NCI-H187 treated with DMSO at 0.1 percent for 48 hours (cell line): ENCODE measurements at places on chromosomes 3 and 15.

DNA sequence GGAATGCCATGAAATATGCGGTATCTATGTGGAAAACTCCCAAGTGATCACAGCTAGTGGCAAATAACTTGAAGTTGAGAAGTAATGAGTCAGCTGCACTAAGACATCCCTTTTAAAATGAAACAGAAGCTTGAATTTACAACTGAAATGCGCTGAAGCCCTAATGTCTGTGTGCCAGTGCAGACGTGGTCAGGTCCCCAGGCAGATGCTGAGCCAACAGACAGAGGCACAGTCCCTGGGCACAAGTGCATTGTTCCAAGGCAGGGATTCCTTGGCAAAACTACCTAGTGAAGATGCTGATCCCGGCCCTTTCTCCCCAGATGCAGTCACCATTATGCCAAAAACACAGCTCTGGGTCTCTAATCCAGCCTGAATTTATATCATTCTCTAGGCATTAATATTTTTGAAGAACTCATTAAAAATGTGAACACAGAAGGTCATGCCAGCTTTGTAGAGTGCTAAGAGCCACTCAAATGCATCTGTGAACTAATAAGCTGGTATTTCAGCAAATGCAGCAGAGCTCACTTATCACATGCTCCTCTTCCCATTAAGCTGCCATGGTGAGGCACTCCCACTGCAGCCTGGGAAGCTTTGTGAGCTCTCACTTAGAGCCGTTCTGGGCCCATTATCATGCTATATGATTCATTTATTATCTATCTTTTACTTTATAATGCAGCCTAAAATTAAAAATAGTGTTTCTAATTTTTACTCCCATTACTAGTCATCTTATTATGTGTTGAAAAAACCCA is 200.1 kb downstream of the GABRB3 start:
- no peak for DNase-seq

DNA sequence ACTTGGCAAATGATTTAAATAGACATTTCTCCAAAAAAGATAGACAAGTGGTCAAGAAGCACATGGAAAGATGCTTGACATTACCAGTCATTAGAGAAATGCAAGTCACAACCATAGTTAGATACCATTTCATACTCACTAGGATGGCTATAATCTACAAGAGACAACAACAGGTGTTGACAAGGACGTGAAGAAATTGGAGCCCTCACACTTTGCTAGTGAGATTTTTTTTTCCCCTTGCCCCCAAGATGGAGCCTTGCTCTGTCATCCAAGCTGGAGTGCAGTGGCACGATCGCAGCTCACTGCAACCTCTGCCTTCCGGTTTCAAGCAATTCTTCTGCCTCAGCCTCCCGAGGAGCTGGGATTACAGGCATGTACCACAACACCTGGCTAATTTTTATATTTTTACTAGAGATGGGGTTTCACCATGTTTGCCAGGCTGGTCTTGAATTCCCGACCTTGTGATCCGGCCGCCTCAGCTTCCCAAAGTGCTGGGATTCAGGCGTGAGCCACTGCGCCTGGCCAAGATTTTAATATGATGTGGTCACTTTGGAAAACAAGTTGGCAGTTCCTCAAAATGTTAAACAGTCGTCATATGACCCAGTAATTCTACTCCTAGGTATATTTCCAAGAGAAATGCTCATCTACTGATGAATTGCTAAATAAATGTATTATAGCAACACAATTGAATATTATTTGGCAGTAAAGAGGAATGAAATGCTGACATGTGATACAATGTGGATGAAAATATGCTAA is 103.3 kb downstream of the ATG7 start:
- no peak for DNase-seq

GRCh38 chr3:965826-966225 is 127.0 kb upstream of the CNTN6 start:
- no peak for DNase-seq

- DNase-seq: no peak
These were observed 112.2 kb upstream of the FAN1 start for GRCh38 chr15:30791239-30792175.

- no peak for DNase-seq
These were observed 425.1 kb upstream of the ROBO1 start for GRCh38 chr3:80192936-80193335.

DNA sequence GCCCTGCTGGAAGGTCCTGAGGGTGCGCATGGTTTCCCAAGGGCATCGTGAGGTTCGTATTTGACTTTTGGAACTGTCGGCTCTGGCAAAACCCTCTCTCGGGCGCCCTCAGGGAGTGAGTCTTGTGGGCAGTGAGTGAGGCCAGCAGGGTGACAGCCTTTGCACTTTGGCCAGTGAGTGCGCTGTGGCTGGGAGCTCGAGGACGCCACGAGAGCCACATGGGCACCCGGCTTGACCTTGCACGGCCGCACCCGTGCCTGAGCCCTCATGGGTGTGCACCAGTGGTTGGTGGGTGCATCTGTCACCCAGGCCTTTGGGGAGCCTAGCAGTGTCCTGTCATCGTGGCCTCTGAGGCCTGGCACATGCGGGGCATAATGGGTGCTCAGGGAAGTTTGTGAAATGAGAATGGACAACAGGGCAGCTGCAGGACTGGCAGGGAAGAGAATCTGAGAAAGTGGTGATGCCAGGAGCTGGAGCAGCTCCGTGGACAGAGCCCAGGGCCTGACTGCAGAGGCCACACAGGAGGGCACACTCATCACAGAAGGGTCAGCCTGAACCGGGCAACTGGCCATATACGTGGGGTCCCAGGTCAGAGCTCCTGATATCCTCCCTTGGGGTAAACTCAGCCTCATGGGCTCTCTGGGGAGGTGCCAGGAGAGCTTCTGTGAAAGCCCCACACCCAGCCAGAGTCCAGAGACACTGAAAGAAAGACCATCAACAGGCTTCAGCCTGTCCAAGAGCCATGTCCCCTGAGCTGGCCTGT is 30.4 kb upstream of the SNRPA1 start:
- DNase-seq: no peak

DNA sequence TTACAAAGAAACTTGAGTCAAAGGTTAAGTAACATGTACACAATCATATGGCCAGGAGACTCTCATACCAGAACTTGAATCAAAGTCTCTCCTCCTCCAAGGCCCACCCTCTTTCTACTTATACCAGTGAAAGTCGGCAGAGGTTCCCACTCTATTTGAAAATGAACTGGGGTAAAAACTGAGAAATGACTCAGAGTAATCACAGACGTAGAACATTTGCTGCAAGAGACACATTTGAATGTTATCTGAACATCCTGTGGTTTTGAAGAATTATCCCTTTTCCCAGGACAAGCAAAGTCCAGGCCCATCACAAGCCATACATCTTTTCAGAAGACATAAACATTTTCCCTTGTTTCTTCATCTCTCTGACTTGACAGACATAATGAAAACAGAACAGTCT is 55.8 kb downstream of the SHOX2 start:
- DNase-seq: no peak

GRCh38 chr3:8301977-8302735 is 199.5 kb upstream of the LMCD1 start:
- DNase-seq: no peak

DNA sequence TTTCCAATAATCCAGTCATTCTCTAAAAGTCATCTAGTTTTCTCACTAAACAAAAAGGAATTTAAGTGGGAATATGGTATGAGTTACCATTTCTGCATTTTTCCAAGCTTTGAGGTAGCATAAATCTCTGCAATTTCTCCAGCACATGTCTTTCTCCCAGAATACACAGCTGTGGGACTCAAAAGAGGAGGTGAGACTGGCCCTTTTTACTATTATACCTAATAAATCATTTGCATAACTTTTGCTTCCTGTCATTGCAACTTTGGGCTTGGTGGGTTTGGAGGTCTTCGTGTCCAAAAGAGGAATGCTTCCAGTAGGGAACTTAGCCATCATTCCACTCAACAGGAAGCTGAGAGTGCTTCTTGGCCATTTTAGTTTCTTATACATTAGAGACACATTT is 94.8 kb downstream of the FMN1 start:
- DNase-seq: no peak

GRCh38 chr3:35651426-35651825 is 12.1 kb downstream of the ARPP21 start:
- DNase-seq: no peak
